Peyer's patch (tissue), 4 donors: ENCODE measurements at places on chromosomes 4 and X. TPM values are rescaled to one million over a fixed set of nuclear protein-coding genes. Genes with fewer than 3 reads are reported as not detected.

Gene SPANXC
- total RNA-seq: not detected

- no peak overlapping the region for H3K4me3 ChIP-seq
- no peak overlapping the region for H3K27ac ChIP-seq
- no peaks in the 10 kb centered on the region for H3K36me3 ChIP-seq
- no peaks in the 10 kb centered on the region for H3K4me1 ChIP-seq
Measured at GRCh38 chrX:148574237-148574973, 74.0 kb downstream of the AFF2 start.

GRCh38 chr4:85291226-85291625 lies 183.7 kb upstream of the ARHGAP24 start:
- H3K27ac ChIP-seq: no peak overlapping the region
- H3K4me3 ChIP-seq: no peak overlapping the region
- no peaks in the 10 kb centered on the region for H3K36me3 ChIP-seq
- DNase-seq: no peak

Gene SH3D19
- total RNA-seq: 159 TPM

- no peaks in the 10 kb centered on the region for H3K36me3 ChIP-seq
- H3K27me3 ChIP-seq: no peaks in the 10 kb centered on the region
- no peak for DNase-seq
- H3K4me1 ChIP-seq: no peaks in the 10 kb centered on the region
- H3K4me3 ChIP-seq: no peak overlapping the region
Measured at GRCh38 chr4:163012816-163013215, 153.9 kb downstream of the NAF1 start.

Gene BEND2
- total RNA-seq: not detected

DNA sequence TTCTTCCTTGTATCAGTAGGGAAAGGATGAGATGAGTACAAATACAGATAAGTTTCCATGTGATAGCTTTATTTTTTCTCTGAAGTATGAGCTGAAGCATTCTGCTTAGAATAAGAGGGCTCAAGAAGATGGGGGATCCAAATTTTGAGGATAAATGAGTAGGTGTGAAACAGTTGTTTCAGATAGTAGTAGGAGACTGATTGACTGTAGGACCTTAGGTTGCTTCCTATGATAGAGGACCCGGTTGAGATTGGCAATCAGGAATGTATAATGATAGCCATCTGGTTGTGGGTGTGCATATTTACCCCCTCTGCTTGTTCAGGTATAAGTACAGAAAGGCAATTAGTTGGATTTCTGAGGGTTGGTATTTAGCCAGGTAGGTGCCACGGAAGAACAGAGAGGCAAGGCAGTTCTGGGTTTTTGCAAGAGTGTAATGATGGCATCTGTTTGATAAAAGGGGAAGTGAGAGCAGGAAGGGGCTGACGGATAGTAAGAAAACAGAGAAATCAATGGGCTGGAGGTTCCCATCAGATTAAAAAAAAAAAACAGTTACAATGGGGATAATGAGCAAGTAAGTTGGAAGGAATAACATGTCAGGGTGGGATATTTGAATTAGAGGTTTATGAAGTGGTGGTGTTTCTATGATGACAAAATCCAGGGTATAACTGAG lies 13.7 kb downstream of the OCRL start:
- DNase-seq: no peak
- H3K27ac ChIP-seq: no peak overlapping the region
- no peaks in the 10 kb centered on the region for H3K36me3 ChIP-seq
- H3K27me3 ChIP-seq: no peaks in the 10 kb centered on the region

DNA sequence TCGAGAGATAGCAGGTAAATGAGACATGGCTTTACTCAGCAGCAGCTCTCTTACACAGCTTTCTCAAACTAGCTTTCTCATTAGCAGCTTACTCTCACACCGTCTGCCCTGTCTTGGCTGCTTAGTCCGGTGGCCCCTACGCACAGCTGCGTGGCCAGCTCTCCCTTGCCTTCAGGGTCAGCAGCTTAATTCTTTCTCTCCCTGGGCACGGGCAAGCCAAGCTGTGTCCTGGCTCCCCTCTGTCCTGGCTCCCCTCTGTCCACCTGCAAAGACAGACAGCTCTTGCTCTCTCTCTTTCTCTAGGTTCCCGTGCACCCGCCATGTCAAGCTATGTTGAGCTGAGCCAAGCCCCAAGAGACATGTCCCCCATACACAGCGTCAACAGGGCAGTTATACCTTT lies 39.4 kb downstream of the ZNF185 start:
- H3K27me3 ChIP-seq: no peaks in the 10 kb centered on the region
- no peak overlapping the region for H3K27ac ChIP-seq
- H3K4me3 ChIP-seq: no peak overlapping the region

Gene DKK2
- total RNA-seq: 0.67 TPM

Gene PFKFB1
- not detected for total RNA-seq

Gene RHOXF1
- not detected for total RNA-seq

Gene FAM184B
- not detected for total RNA-seq

- no peaks in the 10 kb centered on the region for H3K4me1 ChIP-seq
- no peak overlapping the region for H3K4me3 ChIP-seq
- peak; percentile 82 for DNase-seq
Measured at GRCh38 chr4:140243278-140243753, 89.3 kb upstream of the MAML3 start.

Gene MEPE
- not detected for total RNA-seq

GRCh38 chr4:115515772-115516171 lies 402.4 kb upstream of the NDST4 start:
- H3K4me1 ChIP-seq: no peaks in the 10 kb centered on the region
- no peaks in the 10 kb centered on the region for H3K36me3 ChIP-seq
- no peak for DNase-seq
- no peaks in the 10 kb centered on the region for H3K27me3 ChIP-seq
- no peak overlapping the region for H3K27ac ChIP-seq

GRCh38 chr4:26840786-26841185 lies 19.9 kb upstream of the STIM2 start:
- no peak overlapping the region for H3K27ac ChIP-seq
- no peaks in the 10 kb centered on the region for H3K36me3 ChIP-seq
- no peaks in the 10 kb centered on the region for H3K4me1 ChIP-seq
- H3K4me3 ChIP-seq: no peak overlapping the region

- H3K36me3 ChIP-seq: no peaks in the 10 kb centered on the region
- DNase-seq: no peak
- H3K4me3 ChIP-seq: no peak overlapping the region
- no peak overlapping the region for H3K27ac ChIP-seq
- H3K27me3 ChIP-seq: no peaks in the 10 kb centered on the region
Measured at GRCh38 chrX:12115377-12115776, 22.9 kb upstream of the FRMPD4 start.

- no peak overlapping the region for H3K4me3 ChIP-seq
- no peak overlapping the region for H3K27ac ChIP-seq
- no peaks in the 10 kb centered on the region for H3K27me3 ChIP-seq
- no peaks in the 10 kb centered on the region for H3K36me3 ChIP-seq
- H3K4me1 ChIP-seq: no peaks in the 10 kb centered on the region
Measured at GRCh38 chr4:101993002-101993841, 202.7 kb downstream of the BANK1 start.

DNA sequence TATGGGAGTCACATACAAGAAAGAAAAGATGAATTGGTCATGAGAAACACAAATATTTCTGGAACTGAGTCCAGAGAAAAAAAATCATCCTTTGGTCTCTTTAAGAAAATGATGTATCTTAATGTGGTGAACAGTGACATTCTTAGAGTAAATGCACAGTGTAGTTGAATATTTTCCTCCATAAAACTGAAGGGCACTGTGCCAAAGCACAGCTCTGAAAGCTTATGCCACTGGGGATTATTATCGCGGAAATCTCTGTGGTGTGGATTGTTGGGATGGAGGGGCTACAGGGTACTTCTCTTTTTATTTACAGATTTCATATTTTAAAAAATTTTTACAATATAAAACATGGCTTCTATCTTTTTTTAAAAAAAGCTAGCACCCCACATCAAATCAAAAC lies 908.1 kb downstream of the CCSER1 start:
- no peaks in the 10 kb centered on the region for H3K36me3 ChIP-seq
- no peaks in the 10 kb centered on the region for H3K4me1 ChIP-seq
- no peaks in the 10 kb centered on the region for H3K27me3 ChIP-seq
- H3K4me3 ChIP-seq: no peak overlapping the region
- H3K27ac ChIP-seq: no peak overlapping the region

GRCh38 chrX:132442691-132443090 lies 46.1 kb downstream of the MBNL3 start:
- no peaks in the 10 kb centered on the region for H3K27me3 ChIP-seq
- no peaks in the 10 kb centered on the region for H3K36me3 ChIP-seq
- no peaks in the 10 kb centered on the region for H3K4me1 ChIP-seq
- no peak overlapping the region for H3K27ac ChIP-seq
- no peak overlapping the region for H3K4me3 ChIP-seq

- no peaks in the 10 kb centered on the region for H3K36me3 ChIP-seq
- no peak overlapping the region for H3K27ac ChIP-seq
- no peaks in the 10 kb centered on the region for H3K4me1 ChIP-seq
- H3K27me3 ChIP-seq: no peaks in the 10 kb centered on the region
Measured at GRCh38 chr4:151527699-151528098, 118.7 kb downstream of the FHIP1A start.

Gene HTATSF1
- total RNA-seq: 45.4 TPM

Gene NR3C2
- 128 TPM for total RNA-seq

- H3K27ac ChIP-seq: no peak overlapping the region
- H3K36me3 ChIP-seq: no peaks in the 10 kb centered on the region
- no peak for DNase-seq
- no peaks in the 10 kb centered on the region for H3K27me3 ChIP-seq
- no peaks in the 10 kb centered on the region for H3K4me1 ChIP-seq
Measured at GRCh38 chrX:9492901-9493300, 28.0 kb downstream of the TBL1X start.

DNA sequence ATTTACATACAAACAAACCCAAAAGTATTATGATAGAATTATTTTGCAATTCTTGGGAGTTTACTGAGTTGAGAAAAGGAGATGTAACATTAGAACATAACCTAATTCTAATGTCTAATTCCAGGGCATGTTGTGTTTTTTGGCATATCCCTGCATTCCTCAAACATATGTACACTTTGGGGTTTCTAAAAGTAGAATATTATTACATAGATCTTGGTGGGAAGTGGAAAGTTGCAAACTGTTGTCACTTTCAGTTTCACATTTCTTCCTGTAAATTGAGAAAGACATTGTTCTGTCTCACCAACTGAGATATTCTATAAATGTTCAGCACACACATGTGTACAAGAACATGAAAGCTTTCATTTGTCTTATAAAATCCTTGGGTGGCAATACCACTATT lies 24.4 kb upstream of the GBA3 start:
- no peaks in the 10 kb centered on the region for H3K36me3 ChIP-seq
- H3K4me1 ChIP-seq: no peaks in the 10 kb centered on the region
- H3K27me3 ChIP-seq: no peaks in the 10 kb centered on the region
- DNase-seq: no peak
- no peak overlapping the region for H3K27ac ChIP-seq
- no peak overlapping the region for H3K4me3 ChIP-seq

GRCh38 chrX:42934020-42934726 lies 156.2 kb upstream of the PPP1R2C start:
- no peak for DNase-seq
- peaks cover 15% of the 10 kb centered on the region for H3K4me1 ChIP-seq
- no peaks in the 10 kb centered on the region for H3K27me3 ChIP-seq
- H3K27ac ChIP-seq: no peak overlapping the region

- DNase-seq: no peak
- H3K4me1 ChIP-seq: no peaks in the 10 kb centered on the region
- no peak overlapping the region for H3K4me3 ChIP-seq
- H3K27ac ChIP-seq: no peak overlapping the region
Measured at GRCh38 chrX:100883654-100884053, 9.5 kb upstream of the NOX1 start.

DNA sequence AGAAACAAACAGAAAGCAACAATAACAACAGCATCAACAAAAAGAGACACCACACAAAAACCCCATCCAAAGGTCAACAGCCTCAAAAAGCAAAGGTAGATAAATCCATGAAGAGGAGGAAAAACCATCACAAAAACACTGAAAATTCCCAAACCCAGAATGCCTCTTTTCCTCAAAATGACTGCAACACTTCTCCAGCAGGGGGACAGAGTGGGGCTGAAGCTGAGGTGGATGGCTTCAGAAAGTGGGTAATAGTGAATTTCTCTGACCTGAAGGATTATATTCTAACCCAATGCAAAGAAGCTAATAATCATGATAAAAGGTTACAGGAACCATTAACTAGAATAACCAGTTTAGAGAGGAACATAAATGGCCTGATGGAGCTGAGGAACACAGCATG lies 888.2 kb downstream of the RAB28 start:
- DNase-seq: no peak
- H3K27me3 ChIP-seq: no peaks in the 10 kb centered on the region
- H3K4me3 ChIP-seq: no peak overlapping the region
- no peaks in the 10 kb centered on the region for H3K36me3 ChIP-seq
